ENCODE measurements at places on chromosomes 2 and 18.

- no peak for DNase-seq
These were observed 147.0 kb downstream of the ANTXR1 start for GRCh38 chr2:69159986-69160385.

GRCh38 chr2:181073896-181074295, 93.5 kb downstream of the UBE2E3 start:
- peak; percentile 38 for DNase-seq

DNA sequence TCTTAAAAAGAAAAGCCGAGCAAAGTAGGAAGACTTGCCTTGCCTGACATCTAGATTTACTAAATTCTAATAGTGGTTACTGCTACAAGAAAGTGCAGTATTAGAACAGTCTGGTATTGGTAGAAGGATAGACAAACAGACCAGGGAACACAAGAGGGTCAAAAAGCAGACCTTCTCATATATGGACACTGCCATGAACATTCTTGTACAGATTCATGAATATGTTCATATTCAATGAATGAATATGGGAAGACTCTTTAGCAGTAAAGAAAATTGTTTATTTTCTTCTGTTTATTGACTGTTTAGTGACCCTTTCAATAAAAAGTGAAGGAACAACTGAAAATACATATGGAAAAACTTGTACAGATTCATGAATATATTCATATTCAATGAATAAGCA, 37.6 kb downstream of the DTNB start:
- no peak for DNase-seq

DNA sequence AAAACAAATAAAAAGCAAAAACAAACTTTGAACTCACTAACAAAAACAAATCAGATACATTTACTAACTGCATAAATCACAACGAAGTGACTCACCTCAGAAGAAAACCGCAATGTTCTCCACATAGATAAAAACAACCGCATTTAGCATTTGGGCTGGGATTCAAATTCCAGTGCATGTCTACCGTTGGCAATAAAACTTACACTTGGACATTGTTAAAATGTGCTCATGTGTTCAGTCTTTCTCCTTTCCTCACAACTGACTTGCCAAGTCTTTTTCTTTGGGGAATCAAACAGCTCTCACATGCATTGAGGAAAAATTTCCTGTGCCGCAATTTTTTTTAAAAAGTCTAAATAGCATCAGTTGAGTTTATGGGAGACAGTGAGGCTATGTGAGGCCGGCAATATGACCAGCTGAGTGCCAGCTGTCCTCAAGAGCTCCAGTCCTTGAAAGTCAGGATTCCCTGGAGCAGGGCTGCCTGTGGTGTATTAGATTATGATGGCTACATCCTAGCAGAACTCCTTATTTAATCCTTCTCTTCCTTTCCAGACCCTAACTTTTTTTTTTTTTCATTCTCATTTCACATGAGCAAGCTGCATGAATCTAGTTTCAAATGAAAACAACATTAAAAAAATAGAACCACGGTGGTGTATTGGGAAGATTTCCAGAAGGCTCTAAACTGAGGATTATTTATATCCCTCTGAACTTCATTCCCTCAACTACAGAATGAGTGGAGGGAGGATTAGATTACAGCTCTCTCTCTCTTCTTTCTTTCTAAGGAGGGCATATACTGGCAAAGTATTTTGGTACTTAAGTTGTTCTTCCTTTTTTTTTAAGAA, 70.2 kb upstream of the MEIS1 start:
- DNase-seq: peak; percentile 63

DNA sequence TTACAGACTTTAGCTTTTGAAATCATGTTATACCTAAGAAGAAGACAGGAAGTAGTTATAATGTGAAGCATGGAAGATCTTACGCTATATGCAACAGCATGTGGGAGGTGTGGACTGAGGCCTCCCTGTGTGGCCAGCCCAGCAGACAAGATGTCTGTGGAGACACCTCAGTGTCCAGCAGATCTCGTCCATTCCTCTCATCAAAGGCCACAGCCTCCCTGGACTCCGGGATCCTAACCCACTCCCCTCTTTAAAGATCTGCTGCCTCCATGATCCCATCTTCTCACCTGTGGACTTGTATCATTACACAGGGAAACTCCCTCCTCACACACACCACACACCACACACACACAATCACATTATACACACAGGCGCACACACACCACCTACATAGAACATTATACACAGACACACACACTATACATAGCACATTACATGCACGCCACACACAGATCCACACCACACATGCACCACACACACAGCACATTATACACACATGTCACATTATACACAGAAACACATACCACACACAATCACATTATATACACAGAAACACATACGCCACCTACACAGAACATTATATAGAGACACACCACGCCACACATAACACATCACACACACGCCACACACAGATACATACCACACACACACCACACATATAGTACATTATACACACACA, 89.5 kb downstream of the PXDN start:
- no peak for DNase-seq

GRCh38 chr2:70362661-70363060, 60.8 kb upstream of the FAM136A start:
- DNase-seq: no peak

DNA sequence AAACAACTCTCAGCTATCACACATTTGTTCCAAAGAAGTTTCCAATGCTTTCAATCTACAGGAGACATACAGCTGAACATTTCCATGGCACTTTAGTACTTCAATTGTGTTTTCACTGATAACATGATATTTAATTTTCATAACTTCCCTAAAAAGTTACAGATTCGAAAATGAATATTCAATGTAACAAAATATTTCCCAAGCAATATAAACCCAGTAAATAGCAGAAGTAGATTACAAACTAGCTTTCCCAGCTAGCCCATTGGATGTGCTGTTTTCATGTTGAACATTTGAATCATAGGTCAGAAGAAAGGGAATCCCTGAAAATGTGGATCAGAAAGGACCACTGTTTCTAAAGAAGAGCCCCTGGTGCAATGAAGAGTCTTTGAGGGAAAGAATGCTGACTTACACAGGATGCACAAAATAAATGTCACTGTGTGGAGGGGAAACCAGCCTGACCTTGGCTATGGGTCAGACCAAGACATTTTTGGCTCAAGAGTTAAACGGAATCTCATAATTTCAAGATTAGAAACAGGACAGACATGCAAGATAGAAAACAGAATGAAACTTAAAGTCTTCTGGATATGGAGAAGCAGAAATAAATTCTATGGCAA, 22.5 kb downstream of the CYTIP start:
- no peak for DNase-seq

GRCh38 chr2:204039298-204039838, 102.8 kb downstream of the ICOS start:
- DNase-seq: no peak

DNA sequence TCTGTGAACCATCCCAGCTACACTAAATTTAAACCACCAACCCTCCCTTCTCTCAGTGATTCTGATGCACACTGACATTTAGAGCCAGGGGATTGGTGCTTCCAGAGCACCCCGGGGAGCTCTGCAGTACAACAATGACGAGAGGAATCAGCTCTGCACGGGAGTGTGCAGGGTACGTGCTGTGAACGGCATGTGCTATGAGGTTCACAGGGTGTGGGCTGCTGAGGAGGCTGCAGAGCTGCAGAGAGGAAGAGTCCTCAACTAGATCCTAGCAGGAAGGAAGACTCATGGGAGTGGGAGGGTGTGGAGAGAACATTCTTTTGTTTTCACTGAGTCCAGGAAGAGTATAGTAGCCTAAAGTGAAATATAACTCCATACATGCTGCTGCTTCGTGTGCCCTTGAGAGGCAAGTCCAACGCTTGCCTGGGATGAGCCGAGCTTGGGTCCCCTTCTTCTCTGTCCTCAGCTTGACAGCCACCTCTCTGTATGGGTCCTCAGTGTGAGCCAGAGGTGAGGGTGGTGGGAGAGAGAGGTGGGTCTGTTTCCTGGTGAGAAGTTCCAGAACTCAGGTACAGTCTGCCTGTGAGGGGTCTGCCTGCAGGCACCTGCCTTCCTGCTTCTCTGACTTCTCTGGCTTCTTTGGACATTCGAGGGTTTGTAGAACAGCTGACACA, 118.8 kb downstream of the CTIF start:
- DNase-seq: peak; percentile 80

DNA sequence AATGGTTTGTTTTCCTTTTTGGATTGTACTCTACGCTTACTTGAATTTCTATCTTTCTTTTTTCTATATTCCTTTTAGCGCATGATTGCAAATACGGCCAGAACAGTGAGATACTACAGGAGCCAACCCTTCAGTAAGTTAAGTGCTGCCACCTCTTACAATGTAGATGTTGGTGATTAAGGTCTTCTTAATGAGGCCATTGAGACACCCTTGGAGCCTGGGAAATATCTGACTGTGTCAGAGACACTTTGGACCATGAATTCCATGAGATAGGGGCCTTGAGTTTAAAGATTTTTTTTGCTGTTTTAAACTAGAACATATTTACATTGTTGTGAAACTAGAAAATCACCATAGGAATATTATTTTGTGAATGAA, 27.1 kb upstream of the MAP3K20 start:
- no peak for DNase-seq

DNA sequence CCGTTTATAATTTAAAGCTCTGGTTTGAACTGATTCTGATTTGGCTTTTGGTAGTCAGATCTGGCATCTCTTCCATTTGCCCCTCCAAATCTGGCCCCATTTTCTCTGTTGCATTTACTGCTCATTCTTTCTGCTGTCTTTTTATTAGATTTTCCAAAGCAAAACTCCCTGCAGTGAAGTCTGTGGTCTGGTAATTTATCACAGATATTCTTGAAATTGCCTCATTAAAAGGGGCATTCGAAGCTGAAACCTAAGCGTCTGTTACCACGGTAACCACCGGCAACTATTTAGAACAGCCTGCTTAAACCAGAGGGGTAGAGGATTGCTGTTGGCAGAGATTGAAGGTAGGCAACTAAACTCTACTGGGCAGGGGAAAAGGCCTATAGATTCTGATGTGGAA, 111.5 kb upstream of the UPP2 start:
- peak; percentile 6 for DNase-seq

DNA sequence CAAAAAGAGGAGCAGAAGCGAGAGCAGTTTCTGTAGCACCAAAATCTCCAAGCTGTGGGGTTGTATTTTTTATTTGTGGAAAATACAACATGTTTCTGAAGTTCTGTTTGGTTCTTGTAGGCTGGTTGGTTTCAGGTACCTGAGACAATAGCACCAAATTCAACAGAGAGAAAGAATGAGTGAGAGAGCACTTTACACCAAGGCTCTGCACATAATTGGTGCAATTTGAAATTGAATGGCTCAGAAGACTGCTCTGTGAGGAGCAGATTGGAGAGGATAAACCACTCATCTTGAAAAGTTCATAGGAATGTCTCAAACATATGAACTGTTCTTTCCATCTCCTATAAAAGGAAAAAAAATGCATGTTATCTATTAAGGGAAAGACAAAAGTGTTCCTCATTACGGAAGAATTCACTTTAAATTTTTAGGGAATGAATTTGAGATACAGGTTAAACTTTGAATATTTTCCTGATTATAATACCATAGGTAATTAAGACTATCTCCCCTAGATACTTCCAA, 175.1 kb downstream of the ATAD2B start:
- peak; percentile 34 for DNase-seq

GRCh38 chr2:138445227-138445626, 56.3 kb upstream of the SPOPL start:
- no peak for DNase-seq

GRCh38 chr2:19826874-19827273, 74.9 kb downstream of the TTC32 start:
- no peak for DNase-seq

DNA sequence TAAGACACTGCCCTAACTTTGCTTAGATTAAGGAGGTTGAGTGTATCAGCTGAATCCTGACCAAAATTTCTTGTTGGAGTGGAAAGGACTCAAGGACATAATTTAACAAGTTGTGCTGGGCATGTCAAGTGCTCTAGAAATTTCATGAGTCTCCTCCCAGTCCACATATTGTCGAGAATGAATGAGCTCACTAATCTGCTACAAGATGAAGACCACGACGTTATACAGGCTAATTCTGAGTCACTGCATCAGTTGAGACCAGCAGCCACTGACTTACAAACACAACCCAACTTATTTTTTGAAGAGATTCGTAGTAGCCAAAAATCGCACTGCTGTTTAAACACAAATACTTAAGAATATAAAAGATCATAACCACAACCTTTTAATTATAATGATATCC, 28.7 kb upstream of the SLC8A1 start:
- no peak for DNase-seq

GRCh38 chr2:26913606-26913998, 56.8 kb upstream of the MAPRE3 start:
- DNase-seq: peak; percentile 59

DNA sequence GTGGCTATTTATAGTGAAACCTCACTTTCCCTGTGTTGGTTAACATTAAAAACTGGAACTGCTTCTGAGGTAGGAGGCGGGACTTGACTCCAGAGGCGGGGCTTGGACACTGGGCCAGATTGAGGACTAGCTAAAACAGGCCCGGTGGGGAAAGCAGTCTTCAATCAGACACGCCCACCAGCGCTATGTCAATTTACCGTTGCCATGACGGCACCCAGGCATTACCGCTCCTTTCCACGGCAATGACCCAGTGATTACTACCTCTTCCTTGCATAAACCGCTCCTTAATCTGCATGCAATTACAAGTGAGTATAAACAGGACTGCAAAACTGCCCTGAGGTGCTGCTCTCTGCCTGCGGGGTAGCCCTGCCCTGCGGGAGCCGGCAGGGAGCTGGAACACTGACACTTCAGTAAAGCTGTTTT, 35.3 kb downstream of the LRRFIP1 start:
- DNase-seq: peak; percentile 65

GRCh38 chr18:63936156-63936931, 12.8 kb upstream of the HMSD start:
- peak; percentile 77 for DNase-seq

GRCh38 chr2:241873081-241873802, 3.7 kb downstream of the RTP5 start:
- no peak for DNase-seq

- DNase-seq: peak; percentile 31
These were observed 13.9 kb downstream of the ARPC2 start for GRCh38 chr2:218230882-218231281.

- DNase-seq: no peak
These were observed 16.1 kb downstream of the CCDC178 start for GRCh38 chr18:33424266-33424946.

DNA sequence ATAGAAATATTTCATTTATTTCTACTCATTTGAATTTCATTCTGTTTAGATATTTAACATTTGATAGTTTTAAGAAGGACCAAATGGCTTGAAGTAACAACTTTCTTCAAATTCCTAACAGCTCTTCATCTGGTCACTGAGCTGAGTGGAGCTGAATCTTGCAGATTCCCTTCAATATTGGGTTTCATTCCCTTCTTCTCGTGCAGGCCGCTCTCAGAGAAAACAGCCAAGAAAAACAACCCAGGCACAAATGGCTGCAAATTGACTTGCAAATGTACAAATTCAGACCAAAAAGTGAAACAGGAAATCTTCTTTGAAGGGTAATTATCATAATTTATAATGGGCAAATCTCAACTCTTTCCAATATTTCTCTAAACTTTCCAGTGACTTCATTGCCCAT, 30.3 kb upstream of the GCG start:
- no peak for DNase-seq

- DNase-seq: no peak
These were observed 43.8 kb downstream of the SNORC start for GRCh38 chr2:232913903-232914302.

All from fibroblast of skin of scalp (primary cell).